NCI-H226 (cell line): ENCODE measurements at places on chromosomes 6 and 20.

GRCh38 chr6:46948699-46949098, 27.0 kb upstream of the ADGRF5 start:
- no peak for DNase-seq

DNA sequence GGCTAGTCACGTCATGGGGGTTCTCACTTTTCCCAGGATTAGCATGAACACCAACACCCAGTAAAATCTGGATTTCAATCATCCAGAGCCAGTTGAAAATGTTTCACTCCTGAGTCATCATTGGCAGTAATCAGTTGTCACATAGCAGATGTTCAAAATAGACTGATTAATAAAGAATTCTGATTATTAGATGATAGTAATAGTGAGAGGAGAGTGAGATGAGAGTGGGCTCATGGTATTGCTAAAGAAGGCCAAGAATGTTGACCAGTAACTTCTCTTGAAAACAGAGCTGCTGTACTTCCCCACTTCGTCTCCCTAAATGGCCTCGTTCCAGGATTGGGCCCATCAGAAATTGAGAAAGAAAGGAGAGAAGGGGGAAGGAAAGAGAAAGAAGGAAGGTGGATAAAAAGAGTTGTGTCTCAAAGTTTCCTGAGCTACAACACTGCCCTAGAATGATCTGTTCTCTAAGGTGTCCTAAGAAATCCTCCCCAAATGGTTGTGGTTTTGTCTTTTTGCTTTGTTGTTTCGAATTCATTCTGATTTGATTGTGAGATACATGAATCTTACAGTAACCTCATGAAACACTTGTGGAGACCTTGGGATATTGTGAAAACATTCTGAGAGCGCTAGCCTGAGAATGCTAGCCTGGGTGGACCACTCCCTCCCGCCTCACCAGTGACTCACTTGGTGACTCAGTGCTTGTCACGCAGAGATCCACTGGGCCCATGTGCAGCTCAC, 502.2 kb upstream of the JARID2 start:
- DNase-seq, result peak; percentile 97

DNA sequence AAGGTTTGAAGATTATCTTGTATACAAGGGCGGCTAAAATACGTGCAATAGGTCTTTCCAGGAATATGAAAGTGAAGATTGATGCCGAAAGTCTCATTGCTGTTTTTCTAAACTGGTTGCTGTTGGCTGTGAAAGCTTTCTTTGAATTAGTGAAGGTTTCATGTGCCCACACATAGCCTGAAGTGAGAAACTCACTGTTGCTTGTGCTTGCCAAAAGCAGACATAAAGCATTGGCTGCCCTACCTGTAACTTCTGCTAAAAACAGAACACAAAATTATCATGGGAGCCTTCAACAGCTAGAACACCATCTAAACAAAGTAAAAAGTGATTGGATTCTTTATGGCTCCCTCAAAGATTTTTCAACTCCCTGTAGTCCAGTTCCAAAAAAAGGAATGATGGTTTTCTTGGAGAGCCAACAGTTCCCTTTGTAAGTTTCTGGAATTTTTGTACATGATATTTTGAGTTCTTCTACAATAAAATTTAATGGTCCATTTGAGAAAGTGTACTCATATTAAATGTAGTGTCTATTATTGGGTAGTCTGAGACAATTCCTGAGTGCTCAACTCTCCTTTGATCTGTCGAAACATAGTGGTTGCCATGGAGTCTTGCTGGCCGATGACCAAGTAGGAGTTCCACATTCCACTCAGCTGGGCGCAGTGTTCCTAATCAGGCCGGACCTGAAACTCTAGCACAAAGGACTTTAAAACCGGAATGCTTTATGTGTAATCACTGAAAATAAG, 68.5 kb downstream of the PLEKHG1 start:
- peak; percentile 59 for DNase-seq

DNA sequence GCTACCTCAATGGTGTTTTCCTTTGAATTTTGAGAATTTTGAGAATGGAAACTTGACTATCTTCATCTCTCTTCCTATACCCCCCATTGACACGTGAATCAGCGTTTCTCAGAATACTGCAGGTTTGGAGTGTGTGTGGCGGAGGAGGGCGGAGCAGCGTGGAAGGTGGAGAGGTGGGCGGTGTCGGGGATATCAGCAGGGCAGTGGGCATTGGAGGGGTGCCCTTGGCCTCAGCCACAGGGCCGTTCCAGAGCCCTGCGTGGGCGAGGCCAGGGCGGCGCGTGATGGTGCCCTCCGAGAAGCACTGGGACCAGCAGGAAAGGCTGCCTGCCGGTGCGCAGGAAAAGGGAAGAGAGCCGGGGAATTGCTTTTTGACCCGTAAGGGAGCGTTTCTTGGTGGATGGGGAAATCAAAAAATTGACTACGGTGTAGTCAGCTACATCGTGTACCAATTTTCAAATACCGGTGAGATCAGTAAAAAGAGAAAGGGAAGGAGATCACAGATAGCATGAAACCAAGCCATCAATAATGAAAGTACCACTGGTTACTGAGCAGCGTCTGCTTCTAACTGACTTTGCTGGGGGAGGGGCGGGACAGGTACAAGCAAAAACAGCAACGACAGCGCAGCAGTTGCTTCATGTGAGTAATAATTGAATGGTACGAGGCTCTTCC, 82.7 kb upstream of the DUSP22 start:
- no peak for DNase-seq

- DNase-seq, result no peak
Measured at GRCh38 chr6:25100288-25100687, 164.5 kb upstream of the RIPOR2 start.

GRCh38 chr6:88835210-88835609, 128.2 kb downstream of the RNGTT start:
- DNase-seq, result no peak

GRCh38 chr20:31685853-31686643, 36.6 kb downstream of the BCL2L1 start:
- DNase-seq, result no peak

GRCh38 chr6:7589221-7589620, 777 bp upstream of the SNRNP48 start:
- DNase-seq, result no peak

DNA sequence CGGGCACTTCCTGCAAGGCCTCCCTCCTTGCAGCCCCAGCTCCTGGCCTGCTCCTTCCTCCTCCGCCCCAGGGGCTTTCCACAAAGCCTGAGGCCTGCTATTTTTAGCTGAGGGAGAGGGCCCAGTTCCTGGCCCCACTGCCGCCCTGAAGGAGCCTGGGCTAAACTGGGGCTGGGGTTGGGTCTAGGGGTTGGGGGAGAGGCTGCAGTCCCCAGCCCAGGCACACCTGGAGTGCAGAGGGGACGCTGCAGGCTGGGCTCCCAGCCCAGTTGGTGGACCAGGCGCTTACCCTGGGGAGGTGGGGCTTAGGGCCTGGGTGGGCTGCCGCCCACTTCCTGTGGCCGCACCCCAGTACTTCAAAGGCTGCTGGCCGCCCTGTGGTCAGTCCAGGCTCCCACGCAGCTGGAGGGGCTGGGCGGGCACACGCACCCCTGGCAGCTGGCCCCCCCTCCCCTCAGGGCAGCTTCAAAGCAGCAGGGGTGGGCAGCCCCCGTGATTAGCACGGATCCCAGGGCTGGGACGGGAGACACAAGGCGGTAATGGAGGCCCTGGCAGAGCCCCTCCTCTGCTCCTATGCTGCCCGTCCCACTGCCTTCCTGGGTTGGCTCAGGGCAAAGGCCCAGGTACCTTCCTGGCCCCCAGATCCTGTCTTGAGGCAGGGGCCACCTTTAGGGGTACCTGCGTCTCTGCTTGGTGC, 7.1 kb upstream of the ABHD16B start:
- DNase-seq, result peak; percentile 51

DNA sequence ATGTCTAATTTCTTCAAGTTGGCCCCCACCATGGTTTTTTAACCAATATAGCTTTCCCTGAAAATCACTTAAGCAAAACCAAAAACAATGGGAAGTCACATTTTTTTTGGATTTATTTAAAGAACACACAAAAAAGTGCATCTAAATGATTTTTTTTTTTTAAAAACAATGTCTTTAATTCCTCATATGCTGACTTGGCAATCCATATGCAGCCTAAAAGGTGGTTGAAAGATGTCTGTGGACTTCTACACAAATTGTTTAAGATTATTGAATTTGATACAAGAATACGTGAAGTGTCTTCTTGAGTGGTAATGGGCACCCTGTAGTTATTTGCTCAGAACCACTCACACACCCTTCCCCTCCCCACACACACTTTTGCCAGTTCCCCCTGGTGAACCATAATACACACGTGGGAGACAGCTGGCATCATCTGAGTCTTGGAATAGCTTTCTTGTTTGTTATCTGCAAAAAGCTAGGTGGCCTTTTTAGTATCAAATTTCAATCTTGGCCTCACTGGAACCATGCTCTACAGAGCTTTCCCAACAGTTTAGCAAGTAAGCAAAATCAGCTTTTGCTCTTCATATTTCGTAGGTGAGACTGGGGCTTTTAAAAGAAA, 60.9 kb upstream of the TULP1 start:
- no peak for DNase-seq

DNA sequence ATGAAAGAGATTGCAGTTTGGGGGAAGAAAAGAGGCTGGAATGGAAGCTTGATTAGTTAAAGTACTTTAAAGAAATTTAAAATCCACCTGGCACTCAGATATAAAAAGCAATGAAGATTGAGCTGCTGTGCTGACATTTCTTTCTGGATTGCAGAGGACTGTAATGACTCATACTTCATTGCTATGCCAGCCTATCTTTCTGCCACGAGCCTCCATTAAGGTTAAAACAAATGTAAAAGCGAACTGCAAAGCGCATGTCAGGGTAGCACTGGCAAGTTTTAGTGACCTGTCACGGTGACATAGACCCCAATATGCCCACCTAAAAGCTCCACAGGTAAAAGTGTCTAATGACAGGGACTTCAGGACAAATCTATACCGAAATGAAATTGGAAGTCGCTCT, 449.6 kb downstream of the C6orf118 start:
- DNase-seq, result no peak

DNA sequence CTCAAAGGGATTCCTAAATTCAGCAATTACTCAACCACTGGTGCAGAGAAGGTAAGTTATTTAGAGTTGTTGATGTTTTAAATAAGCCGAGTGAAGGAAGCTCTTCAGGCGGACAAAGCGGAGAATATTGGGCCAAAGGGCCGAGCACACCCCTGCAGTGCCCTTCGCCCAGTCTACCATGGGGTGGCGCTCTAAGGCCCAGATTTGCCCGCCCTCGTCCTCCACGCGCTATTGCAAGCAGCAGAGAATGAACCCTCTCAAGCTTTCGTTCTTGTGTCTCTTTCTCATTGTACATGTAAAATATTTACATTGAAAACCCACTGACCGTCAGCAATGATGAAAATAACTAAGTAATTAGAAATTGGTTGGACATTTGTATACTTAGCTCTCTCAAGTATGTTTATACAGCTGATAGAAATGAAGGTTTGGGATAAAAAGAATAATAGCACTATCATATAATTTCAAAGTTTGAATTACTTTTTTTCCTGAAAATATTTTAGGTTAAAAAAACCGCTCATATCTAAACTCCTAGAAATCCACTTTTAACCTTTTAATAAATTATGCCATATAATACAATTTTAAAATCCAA, 195.0 kb upstream of the CEP162 start:
- no peak for DNase-seq

DNA sequence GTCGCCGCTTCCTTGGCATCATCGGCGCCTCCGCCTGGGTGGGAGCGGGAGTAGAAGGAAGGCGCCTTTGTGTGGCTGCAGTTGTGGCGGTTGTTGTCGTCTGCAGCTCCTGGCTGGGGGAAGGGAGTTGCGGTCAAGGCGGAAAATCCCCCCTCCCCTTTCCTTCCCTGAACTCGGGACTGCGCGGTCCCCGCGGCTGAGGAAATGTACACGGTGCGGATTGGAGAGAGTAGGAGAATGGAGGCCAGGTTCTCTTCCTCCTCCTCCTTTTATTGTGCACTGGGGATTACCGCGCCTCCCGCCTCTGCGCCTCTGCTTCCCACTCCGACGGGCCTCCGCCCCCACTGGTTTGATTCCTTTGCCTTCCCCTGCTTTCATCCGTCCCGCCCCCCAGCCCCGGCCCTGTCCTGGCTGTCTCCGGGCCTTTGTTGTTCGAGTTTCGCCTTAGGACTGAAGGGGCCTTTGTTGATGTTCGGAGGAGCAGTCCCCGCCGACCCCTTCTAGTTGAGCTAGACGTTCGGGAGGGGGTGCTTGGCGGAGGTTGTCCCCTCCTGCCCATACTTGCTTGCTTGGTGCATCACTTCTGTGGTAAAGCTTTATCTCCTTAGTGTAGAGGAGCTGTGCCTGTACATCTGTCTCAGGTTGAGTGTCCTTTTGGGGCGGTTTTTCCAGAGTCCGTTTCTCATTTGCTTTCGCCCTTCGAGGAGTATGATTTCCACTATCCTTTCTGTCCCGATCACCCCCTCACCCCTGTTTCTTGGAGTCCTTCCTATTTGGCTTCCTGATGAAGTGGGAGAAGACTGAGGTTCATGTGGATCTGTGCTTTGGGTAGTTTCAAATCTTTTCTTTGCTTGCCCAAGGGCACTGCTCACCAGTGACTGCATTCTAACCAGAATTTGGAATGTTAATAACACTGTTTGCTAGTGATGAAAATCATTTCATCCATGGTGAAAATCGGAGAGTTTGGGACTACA, 764 bp downstream of the ZNF292 start:
- DNase-seq, result peak; percentile 34

- peak; percentile 95 for DNase-seq
Measured at GRCh38 chr6:139407718-139408222, 33.3 kb upstream of the CITED2 start.

- no peak for DNase-seq
Measured at GRCh38 chr20:45407783-45408645, at the start of gene DBNDD2. Gene DBNDD2 (plus strand): TSS chr20:45408289. CDS start chr20:45408468, 179 bp downstream.

DNA sequence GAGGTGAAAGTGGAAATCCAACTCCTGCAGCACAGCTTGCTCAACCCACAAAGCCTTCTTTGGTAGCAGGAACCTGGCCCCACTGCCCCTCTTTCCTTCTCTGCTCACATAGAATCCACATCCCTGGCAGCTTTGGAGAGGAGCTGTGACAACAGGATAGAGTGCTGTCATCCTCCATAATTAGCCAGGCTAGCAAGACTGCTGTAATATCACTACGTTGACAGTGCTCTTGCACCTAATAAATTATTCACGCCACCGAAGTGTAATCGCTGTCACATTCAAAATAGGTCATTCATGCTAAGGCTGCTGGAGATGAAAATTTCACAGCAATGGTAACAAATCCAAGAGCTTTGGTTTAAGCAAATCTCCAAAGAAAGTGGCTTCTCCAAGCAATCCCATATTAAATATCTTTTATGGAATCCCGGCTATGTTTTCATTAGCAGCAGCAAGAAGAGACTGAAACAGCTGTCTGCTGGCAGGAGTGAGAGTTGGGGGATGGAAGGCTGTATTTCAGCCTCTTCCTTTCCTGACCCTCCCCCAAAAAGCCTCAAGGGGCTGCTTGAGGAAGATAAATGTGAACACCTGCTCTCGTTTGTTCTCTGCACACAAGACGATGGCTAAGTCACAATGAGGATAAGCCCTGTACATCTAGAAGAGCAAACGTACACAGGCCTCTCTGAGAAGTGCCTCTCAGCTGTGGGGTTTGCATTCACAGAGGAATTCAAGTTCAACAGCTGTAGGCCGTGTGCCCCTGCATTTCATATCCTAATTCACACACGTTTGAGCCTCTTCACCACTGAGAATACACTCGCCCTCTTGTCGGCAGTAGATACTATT, 16.5 kb downstream of the RIPOR2 start:
- DNase-seq, result no peak
